Skeletal muscle cell (primary cell): ENCODE measurements at places on chromosomes 6 and 20.

DNA sequence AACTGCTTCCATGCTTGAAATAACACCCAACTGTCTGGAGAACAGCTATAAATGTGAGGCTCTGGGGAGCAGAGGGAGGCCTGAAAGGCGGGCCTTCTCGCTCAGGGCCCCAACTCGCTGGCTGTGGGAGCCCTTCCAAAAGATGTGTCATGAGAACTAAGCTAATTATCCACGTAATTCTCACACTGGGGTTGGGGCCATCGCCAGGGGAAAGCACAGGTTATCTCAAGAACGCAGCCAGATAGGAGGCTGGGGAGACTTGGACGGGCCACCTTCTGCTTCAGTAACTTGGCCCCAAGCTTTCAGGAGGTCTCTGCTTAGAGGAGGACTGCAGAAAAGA is 1.6 kb downstream of the PXDC1 start:
- DNase-seq: peak; percentile 33

DNA sequence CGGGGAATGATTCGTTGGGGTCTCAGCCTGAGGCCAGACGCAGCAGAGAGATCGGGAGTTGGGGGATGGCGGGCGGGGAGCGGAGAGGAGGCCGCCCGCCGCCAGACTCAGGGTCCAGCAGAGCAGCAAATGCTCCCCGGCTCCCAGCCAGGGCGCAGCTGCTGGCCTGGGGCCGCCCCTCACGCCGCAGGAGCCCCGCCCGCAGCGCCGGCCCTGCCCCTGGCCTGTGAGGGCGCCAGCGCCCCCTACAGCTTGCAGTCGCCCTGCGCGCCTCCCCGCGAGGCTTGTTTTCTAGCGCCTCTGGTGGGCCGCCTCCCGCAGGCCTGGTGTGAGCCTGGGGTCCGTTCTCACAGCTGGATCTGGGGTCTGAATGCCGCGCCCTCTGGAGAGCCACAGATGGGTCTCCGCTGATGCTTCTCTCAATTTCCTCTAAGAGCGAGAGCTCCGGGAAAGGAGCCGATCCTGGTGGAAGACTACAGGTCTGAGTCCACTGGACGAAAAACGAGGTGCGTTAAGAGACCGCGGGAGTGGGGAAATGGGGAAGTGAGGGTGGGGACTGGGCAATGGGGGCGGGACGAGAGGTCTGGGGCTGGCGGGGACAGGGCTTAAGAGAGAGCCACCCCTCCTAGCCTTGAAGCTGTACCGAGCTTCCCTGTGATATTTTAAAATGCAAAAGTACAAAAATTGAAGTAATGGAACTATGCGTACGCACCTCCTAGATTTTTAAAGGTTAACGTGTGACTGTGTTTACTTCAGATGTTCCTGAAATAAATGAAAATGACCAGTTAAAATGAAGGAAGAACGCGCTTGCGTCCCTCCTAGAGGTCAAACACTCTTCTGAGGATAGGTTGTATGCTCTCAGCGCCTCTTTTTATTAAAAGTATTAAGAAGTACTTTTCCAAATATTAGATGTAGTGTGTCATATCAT is 30.1 kb downstream of the TRIM38 start:
- DNase-seq: peak; percentile 77

- DNase-seq: no peak
Measured at GRCh38 chr20:59692139-59692538, 87.8 kb downstream of the PHACTR3 start.

GRCh38 chr6:680251-680650 is 12.7 kb downstream of the EXOC2 start:
- no peak for DNase-seq

DNA sequence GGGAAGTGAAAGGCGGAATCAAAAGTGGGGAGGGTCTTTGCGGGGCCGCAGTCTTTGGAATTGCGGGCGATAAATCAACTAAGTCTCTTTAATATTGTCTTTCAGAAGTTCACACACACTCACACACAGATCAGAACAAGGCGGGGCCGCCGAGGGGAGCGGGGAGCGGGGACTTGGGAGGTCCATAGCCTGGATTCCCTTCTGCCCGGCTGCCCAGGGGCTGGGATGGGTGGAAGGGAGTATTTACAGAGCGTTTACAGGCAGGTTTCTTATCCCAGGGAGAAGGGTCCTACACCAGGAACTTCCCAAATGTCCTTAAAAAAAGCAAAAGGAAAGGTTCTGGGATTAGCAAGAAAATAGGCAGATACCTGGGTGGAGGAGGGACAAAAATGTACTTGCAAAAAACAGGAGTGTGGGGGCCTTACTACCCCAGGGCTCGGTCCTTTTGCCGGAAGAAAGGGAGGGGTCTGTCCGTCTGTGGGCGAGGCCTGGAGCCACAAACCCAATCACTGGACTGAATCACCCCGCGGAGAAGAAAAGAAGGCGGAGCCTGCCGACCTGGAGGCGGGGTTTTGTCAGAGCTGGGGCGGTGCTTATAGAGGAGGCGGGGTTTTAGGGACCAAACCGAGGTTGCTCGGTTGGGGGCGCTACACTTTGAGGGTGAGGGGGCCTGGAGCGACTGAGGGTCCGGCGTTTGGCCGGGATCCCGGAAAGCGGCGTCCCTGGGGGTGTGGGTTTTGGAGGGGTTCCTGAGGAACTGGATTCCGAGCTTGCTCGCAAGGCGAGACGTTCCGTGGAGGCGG is 3.2 kb downstream of the PRRT1 start:
- no peak for DNase-seq

GRCh38 chr6:45741437-45742171 is 274.1 kb downstream of the CLIC5 start:
- peak; percentile 25 for DNase-seq

- no peak for DNase-seq
Measured at GRCh38 chr20:60749804-60750602, 502.1 kb upstream of the CDH4 start.

GRCh38 chr6:33243476-33243875 is 28.2 kb downstream of the VPS52 start:
- no peak for DNase-seq

- DNase-seq: peak; percentile 28
Measured at GRCh38 chr20:19932170-19932667, 84.9 kb upstream of the NAA20 start.

DNA sequence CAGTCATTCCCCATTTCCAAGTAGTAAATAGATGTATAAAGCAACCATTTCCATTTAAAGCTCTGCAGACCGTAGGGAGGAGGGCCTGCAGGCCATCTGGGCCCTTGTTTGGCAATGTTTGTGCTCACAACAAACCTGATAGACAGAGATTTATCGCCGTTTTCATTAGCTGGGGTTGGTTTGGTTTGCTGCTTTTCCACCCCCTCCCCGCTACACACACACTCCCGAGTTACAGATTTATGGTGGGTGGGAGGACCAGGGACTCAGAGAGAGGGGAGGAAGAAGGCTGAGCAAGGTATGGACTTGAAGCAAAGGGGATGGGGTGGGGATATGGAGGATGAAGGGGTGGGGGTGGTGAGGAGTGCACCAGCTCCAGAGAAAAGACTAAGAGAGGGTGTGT is 36.6 kb upstream of the FOXP4 start:
- no peak for DNase-seq

GRCh38 chr6:121691126-121691551 is 255.7 kb downstream of the GJA1 start:
- no peak for DNase-seq

- DNase-seq: no peak
Measured at GRCh38 chr20:59737816-59738215, 133.5 kb downstream of the PHACTR3 start.

GRCh38 chr20:62935204-62935967 is 2.6 kb upstream of the GID8 start:
- no peak for DNase-seq

- DNase-seq: no peak
Measured at GRCh38 chr6:50236164-50236563, 186.4 kb upstream of the DEFB112 start.

- DNase-seq: no peak
Measured at GRCh38 chr6:109606359-109606758, 84.6 kb downstream of the AK9 start.

DNA sequence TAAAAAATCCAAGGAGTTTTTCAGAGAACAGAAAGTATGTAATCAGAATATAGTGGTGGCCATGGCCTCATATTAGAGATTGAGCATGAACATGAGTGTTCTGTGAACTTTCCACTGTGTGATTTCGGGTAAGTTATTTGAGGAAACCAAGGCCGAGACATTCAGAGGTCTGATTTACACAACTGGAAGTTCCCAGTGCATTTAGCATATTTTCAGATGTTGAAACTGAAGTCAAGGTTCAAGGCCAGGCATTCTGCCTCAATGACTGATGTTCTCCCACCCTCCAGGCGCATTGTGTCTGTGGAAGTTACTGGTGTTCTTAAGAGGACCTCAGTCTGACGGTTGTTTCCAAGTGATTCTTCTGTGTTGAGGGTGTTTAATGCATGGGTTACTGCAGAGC is 26.2 kb downstream of the RNF144B start:
- DNase-seq: no peak

DNA sequence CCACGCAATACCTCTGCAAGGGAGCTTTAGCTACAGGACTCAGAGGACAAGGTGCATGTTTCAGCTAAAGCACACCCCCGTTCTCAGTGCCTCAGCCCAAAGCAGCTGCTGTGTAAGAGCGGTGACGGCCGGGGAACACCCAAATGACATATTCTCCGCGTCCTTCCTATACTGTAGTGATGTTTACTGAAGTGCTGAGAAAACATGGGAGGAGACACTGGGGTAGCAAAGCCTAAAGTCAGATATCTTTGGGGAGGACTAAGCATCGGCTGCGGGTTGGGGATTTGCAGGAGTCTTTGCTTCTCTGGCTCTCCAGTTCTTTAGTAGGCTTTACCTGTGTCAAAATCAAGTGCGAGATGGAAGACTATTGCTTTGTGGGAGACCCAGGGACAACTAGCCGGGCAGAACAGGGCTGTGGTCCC is 1.7 kb downstream of the SLC22A23 start:
- no peak for DNase-seq

DNA sequence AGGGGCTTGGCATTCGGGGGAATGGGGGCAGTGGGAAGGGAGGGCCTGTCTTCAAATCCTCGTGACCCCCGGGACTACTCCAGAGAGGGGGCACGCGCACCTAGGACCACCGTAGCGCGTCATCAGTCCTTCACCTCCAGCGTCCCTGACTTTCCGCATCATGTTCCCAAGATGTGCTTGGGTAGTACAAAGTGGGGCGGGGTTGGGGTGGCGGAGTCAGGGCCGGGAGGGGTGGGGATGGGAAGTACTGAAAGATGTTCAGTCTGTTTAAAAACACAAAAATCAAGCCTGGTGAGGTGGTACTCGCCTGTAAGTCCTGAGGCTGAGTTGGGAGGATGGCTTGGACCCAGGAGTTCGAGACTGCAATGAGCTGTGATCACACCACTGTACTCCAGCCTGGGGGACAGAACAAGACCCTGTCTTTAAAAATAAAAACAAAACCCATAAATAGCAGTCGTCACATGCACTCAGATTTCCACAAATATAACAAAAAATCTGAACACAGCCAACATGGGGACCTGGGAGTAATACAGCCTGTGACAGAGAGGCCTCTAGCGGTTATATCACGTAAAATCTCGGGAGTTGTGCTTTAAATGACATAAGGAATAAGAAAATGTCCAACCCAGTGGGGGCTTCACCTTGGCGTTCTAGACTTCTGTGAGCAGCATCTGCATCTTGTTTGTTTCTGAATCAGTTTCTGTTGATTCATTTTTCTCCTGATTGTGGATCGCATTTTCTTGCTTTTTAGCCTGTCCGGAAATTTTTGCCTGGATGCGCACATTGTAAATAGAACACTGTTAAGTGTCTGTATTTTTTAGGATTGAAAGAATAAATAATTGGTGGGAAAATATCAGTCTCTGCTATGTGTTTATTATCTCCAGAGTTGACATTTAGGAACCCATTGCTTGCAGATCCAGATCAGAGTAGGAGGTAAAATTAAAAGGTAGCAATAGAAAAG is 698 bp upstream of the LRP11 start:
- DNase-seq: no peak

- DNase-seq: no peak
Measured at GRCh38 chr6:104365451-104366234, 494.1 kb downstream of the HACE1 start.

- DNase-seq: peak; percentile 11
Measured at GRCh38 chr6:93124006-93124632, 295.2 kb downstream of the EPHA7 start.

- peak; percentile 56 for DNase-seq
Measured at GRCh38 chr6:127058027-127058426, 60.4 kb upstream of the RSPO3 start.

GRCh38 chr20:13878566-13878965 is 93.7 kb downstream of the NDUFAF5 start:
- no peak for DNase-seq

GRCh38 chr20:9015984-9016324 is 52.9 kb upstream of the PLCB4 start:
- no peak for DNase-seq

DNA sequence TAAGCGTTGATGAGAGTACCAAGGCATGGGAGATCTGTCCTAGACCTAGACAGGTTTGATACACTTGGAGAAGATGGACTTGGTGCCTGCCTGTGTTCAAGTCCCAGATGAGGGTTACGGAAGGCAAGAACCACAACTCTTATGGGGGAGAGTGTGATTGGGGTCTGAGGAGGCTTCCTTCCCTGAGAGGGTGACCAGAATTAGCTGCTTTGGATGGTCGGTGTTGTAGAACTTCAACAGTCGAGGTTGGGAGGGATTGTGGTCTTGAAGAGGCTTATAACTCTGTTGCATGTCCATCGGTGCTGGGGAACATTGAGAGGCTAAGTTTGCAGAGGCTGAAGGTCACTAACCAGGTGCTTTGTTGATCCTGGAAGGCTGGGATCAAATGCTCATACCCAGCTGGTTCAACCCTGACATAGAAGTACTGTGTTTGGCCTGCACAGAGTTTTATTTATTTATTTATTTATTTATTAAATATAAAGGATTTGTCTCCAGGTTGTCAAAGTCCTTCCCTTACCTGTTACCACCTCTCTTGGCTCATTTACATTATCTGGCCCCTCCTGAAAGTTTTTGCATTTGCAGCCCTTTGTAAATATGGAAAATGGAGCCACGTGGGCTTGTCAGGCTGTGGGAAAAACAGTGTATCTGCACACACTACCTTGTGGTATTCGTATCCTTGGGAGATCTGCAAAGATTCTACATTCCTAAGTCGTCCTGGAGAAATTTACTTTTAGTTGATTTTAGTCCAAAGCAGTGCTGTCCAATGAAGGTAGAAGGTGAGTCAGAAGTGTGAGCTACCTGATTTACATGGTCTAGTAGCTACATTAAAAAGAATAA is 15.8 kb upstream of the EFCAB8 start:
- no peak for DNase-seq

GRCh38 chr6:20116792-20117191 is 95.5 kb downstream of the MBOAT1 start:
- no peak for DNase-seq

GRCh38 chr6:45002390-45003105 is 325.6 kb upstream of the RUNX2 start:
- no peak for DNase-seq

DNA sequence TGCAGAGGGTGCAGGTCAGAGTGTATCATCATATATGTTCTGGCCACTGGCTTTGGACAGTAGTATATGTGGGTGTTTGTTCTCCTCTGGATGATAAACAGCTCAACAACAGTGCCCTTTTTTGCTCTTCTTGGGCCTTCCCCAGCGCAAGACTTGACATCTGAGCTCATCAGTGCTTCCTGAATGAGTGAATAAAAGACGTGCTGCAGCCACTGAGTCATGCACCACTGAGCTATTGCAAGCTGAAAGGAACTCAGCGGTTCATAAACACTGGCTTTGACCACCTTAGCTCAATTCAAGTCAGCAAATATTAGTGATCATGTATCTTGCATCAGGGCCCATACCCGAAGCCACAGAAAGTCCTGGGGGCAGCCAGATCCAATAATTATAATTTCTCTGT is 105.3 kb upstream of the KCNG1 start:
- DNase-seq: peak; percentile 92

- DNase-seq: no peak
Measured at GRCh38 chr20:41533537-41534136, 84.5 kb downstream of the CHD6 start.

- DNase-seq: no peak
Measured at GRCh38 chr20:42150230-42150629, 532.1 kb upstream of the CHD6 start.
